Renal pelvis (tissue), 12 donors: ENCODE measurements at places on chromosomes 4 and X. TPM values are rescaled to one million over a fixed set of nuclear protein-coding genes. Genes with fewer than 3 reads are reported as not detected.

DNA sequence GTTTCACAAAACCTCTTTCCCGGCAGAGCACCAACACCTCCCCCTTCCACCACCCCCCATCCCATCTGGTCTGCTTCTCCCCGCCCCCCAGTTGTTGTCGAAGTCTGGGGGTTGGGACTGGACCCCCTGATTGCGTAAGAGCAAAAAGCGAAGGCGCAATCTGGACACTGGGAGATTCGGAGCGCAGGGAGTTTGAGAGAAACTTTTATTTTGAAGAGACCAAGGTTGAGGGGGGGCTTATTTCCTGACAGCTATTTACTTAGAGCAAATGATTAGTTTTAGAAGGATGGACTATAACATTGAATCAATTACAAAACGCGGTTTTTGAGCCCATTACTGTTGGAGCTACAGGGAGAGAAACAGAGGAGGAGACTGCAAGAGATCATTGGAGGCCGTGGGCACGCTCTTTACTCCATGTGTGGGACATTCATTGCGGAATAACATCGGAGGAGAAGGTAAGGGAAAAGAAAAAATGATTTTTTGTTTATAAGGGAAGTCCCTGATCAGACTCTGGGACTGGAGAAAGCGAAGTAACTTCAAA lies at the start of gene PDGFRA:
PDGFRA (plus strand) TSS at position 333 of the 541 bp plus-strand sequence. CDS start 29,476 bp downstream, outside the sequence.
- DNase-seq: peak; percentile 89

- DNase-seq: no peak
Measured at GRCh38 chr4:170884969-170885570, 795.3 kb upstream of the AADAT start.

DNA sequence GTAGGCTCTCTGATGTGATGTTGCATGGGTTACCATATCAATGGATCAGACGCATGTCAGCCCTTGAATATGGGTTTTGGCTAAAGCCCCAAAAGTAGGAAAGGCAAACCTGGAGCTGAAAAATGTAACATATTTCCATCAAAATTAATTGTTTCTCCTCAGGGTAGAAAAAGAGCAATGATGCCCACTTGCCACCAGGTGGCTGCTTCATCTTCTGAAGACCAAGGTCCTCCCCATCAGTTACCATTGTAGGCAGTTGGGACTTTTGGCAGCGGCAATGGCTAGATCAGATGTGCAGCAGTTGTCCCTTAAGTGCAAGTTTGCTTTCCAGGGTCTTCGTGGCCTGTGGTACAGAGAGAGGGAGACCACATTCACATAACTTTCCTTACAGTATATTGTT lies 118.2 kb downstream of the NAF1 start:
- DNase-seq: no peak

DNA sequence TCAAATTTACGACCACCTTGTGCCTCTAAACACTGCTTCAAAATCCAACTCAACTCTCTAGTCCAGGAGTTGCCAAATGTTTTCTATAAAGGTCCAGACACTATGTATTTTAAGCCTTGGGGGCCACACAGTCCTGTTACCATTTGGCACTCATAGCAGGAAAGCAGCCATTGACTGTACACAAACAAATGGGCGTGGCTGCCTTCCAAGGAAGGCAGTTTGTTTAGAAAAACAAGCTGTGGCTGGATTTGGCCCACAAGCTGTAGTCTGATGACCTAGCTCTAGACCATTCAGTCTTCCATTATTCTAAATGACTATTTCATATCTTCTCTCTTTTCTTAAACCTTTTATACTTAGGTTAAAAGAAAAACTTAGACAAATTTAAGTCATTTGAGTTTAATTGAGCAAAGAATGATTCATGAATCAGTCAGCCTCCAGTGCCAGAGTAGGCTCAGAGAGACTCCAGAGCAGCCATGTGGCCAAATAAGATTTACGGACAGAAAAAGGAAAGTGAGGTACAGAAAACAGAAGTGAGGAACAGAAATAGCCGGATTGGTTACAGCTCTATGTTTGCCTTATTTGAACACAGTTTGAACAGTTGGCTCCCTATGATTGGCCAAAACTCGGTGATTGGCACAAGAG lies 825.8 kb upstream of the LCORL start:
- peak; percentile 27 for DNase-seq

The CPLX1 gene
- polyA plus RNA-seq: 3.1 TPM

DNA sequence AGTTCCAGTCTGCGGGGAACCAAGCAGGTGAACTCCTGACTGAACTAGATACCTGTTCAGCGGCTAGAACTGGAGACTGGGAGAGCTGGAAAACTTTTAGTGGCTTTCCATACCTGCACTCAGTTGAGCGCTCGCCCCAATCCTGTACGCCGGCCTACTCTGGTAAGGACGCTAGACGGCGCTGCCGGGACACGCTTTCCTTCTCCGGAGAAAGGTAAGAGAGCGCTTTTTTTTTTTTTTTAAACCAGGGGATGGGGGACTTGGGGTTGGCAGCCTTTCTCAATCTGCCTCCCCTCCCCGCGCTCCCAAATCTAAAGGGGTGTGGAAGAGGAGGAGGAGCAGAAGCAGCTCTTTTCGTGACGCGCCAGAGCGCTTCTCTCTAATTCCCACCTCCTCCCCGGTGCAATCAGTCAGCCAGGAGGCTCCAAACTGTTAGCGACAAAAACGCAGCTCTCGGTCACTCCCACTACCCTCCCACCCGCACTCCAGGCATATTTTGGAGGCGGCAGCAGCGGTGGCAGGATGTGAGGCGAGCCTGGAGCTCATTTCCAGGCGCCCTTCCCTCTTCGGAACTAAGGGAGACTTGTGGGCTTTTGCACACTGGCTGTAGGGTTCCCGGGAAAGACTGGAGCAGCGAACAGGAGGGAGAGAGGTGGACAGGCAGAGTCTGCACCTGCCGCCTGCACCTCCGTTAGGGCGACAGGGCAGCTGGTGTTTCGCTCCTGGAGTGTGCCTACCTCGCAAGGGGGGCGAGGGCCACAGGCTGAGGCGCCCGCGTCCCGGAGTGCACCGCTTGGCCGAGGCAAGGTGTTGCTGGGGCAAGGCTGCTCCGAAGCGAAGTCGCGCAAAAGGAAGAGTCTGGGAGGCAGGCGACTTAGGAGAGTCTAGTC lies at the start of gene IL1RAPL2:
IL1RAPL2 (plus strand) TSS at position 409 of the 890 bp plus-strand sequence.
- DNase-seq: peak; percentile 42
